Posterior cingulate gyrus (tissue), 11 donors: ENCODE measurements at places on chromosomes 4 and X.

DNA sequence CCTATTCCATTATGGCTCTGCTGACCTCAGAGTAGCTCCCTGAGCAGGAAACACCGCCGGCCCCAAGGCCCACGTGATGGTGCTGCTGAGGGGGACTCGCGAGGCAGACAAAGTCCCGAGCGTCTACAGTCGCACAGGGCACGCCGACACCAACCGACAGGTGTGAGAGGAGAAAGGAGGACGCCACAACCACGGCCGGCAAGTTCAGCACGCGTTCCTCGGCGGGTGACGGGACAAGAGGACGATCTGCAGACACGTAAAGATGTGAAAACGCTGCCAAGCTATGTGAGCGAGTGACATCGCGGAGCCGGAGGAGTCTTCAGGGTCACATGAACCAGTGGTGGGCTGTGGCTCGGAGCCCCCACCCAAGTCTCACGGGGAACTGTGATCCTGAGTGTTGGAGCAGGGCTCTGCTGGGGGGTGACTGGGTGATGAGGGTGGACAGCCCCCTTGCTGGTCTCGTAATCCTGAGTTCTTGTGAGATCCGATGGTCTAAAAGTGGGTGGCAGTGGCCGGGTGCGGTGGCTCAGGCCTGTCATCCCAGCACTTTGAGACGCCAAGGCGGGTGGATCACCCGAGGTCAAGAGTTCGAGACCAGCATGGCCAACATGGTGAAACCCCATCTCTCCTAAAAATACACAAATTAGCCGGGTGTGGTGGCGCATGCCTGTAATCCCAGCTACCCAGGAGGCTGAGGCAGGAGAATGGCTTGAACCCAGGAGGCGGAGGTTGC lies 34.0 kb downstream of the PPP2R3B start:
- peak; percentile 49 for DNase-seq

DNA sequence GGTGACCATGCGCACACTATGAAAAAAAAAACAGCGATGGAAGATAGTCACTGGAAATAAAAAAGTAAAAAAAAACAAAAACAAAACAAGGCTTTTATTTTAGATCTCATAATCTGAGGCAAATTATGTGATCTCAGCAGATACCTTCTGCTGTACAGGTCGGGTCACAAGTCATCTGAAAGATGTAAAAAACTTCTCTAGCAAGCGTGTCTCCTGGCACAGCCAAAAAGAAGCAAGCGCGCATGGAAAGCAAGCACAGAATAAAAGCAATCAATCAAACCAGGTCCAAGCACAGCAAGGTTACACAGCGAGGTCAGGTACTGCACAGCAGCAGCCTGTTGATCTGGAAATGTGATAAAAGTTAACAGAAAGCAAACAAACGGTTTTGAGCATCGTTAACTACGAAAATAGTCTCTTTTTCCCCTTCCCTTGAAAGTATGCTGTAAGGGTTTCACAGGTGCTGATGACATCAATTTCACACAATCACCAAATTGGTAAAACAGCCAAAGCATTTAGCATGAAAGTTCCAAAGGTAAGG lies 79.3 kb upstream of the MTNR1A start:
- DNase-seq = no peak

DNA sequence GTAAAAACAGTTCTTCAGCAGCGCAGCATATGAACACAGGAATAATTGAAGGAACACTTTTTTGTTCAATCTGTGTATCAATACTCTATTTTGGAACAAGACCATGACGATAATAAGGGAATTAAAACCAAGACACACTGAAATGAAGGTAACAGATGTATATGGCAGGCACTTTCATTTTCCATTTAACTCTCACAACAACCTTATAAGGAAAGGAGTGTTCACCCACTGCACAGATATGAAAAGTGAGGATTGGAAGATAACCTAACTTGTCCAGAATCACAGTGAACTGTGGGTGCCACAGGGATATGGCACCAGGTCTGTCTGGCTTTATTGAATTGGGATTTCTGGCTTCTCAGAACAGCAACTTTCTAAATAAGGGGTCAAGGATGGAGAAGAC lies 153.3 kb downstream of the MID1IP1 start:
- DNase-seq = no peak

GRCh38 chrX:74325130-74326059 lies 21.4 kb downstream of the ZCCHC13 start:
- no peak for DNase-seq

DNA sequence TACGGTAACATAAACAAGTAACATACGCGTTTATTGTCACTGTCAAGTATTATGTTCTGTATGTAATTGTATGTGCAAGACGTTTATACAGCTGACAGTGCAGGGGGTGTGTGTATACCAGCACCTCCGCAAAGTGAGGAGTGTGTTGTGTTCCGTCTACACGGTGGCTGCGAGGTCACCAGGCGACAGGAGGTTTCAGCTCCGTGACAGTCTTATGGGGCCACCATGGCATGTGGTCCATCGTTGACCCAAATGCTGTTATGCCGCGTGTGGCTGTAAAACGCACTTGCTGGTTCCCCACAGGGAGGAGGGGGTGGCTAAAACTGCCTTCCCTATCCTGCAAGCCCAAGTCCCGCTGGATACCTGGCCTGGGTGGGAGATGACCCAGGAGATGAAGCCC lies 25.0 kb downstream of the NSG1 start:
- no peak for DNase-seq

GRCh38 chr4:26935397-26935796 lies 74.8 kb downstream of the STIM2 start:
- no peak for DNase-seq

- peak; percentile 77 for DNase-seq
These were observed 600 bp downstream of the BEX4 start for GRCh38 chrX:103215425-103215991.

DNA sequence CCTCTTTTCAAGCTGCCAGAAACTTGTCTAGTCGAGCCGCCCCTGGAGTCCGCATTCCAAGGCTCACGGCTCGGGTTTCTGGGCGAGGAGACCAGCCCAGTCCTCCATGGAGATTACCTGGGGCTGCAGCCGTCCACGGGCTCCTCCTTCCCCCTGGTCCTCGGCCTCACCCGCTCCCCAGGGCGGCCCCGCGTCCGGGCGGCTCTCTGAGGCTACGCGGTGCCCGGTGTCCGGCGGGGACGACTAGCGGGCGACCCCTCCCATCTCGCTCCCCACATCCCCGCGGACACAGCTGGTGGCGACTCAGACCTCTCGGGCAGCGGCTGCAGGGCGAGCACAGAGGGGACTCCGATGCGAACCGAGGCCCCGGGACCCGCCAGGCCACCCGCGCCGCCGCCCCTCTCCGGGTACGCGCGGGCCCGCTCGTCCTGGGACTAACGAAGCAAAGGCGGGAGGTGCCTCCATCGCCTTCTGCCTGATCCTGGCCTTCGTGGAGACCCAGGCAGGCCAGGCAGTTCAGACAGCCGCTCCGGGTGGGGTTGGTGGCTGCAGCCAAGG lies 159.4 kb downstream of the TRAM1L1 start:
- DNase-seq = peak; percentile 13

- no peak for DNase-seq
These were observed 704 bp upstream of the SEPSECS start for GRCh38 chr4:25160714-25161592.

- DNase-seq = no peak
These were observed 226.6 kb upstream of the PITX2 start for GRCh38 chr4:110849461-110849860.

- no peak for DNase-seq
These were observed 50.1 kb downstream of the ENPP6 start for GRCh38 chr4:184167576-184167975.

DNA sequence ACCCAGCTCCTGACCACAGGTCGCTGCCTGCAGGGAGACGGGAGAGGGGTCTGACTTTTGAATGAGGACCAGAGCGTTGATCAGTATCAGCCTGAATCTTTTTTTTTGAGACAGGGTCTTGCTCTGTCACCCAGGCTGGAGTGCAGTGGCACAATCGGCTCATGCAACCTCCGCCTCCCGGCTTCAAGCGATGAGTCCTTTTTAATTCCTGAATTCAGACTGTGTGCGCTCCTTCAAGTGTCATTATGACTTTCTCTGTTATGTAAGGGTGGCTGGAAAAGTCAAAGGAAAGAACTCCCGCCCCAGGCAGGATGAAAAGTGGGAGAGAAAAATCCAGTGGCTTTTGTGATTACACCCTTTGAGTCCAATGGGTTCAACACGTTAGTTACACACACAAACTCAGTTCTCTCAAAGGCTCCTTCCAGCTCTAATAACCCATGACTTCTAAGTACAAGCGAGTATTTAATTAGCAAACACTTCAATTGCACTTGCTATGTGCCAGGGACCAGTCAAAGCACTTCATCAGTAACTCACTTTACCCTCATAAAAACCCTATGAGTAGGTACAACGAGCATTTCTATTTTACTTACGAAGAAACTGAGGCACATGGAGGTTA lies 44.4 kb downstream of the PDHA1 start:
- no peak for DNase-seq

DNA sequence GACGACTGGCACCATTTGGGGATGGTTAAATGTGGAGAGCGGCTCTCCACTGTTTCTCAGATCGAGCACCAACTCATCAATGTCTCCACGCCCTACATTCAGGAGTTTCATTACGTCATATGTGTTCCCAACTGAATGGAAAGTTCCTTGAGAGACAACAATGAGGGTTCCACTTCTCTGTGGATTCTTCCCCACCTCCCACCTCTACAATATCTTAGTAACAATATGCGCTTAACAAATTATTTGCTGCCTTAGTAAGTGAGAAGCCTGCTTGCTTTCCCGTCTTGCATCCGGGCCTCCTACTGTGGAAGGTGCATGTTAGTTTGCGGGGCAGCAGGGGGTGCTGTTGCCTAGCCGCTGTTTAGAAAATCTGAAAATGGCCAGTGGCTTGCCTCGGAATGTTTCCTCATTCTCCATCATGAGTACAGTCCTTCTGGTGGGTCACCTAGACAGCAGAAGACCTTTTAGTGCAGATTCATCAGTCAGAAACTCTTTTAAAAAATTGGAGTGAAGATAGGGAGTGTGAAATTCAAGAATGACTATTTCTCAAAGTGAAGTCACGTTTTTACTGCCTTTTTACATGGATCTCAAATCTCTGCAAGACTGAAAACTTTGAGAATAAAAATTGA lies 55.7 kb downstream of the PHOX2B start:
- peak; percentile 60 for DNase-seq

- DNase-seq = no peak
These were observed 2106.0 kb downstream of the PCDH7 start for GRCh38 chr4:32826169-32826568.

GRCh38 chr4:75345423-75345822 lies 168.8 kb downstream of the RCHY1 start:
- no peak for DNase-seq

GRCh38 chr4:93403571-93403970 lies 425.0 kb upstream of the ATOH1 start:
- DNase-seq = no peak

DNA sequence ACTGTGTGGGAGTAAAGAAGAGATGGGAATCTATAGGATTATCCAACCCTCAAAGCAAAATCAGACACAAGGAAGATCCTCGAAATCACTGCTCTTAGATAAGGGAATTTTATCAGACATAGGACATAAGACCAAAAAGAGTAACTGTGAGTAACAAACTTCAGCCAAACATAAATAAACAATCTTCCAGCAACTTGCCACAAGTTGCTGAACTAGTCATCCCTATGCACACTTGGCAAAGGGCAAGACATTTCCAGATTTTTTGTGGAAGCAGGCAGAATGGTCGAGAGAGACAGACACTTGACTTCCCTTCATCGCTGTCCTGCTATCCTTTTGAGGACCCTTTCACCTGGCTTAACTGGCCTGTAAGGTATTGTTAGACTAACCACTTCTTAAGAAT lies 89.6 kb downstream of the KCNIP4 start:
- no peak for DNase-seq

- no peak for DNase-seq
These were observed 91.7 kb downstream of the GC start for GRCh38 chr4:71692198-71692597.

DNA sequence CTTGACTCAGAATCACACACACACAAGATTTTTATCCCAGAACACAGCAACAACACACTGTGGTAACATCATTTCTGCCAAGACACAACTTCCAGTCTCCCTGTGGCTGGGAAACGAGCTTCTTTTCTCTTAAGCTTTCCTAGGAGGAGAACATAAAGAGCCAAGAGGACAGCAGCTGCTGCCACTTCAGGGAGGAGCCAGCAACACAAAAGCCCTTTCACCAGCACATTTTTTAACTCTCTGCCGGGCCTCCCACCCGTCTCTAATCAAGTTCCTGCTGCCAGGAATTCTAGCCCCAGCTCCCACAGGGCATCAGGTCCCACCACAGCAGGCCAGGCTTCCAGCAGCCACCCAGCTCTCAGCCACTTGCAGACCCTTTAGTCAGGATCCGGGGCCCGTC lies 22.4 kb downstream of the FAT1 start:
- DNase-seq = peak; percentile 81

DNA sequence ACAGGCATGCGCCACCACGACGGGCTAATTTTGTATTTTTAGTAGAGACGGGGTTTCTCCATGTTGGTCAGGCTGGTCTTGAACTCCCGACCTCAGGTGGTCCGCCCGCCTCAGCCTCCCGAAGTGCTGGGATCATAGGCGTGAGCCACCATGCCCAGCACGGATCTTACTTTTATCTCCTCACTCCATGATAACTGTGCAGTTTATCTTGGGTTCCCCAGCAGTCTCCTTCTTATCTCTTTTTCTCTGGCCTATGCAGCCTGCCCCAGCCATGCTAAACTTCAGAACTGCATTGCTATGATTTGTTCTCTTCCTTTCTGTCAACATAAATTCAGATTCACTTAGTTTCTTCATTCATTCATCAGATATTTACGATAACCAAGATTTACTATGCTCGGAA lies 22.4 kb downstream of the PAGE1 start:
- no peak for DNase-seq

- peak; percentile 60 for DNase-seq
These were observed 34.4 kb upstream of the CDKL5 start for GRCh38 chrX:18390941-18391538.

DNA sequence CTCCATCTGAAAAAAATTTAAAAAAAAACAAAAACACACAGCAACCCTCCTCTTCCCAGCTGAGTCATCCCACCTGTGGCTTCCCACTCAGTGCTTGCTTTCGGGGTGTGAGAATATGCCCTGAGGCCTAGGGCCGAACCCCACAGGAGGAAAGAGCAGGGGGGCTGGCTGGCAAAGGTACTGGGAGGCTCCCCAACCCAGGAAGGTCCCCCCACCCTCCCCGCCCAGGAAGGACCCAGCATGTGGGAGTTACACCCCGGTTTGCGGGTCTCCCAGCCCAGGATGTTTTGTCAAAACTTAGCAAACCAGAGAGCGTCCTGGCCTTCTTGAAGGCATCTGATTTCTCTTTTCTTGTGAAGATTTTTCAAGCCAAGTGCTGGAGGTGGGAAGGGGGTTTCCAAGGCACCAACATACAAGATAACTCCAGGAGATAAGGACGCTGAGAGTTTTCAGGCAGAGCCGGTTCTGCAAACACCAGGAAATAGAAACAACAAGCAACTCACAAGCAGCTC lies 25.7 kb upstream of the CSF2RA start:
- DNase-seq = no peak

- no peak for DNase-seq
These were observed 65.5 kb downstream of the MAML3 start for GRCh38 chr4:140088323-140088967.
